ENCODE measurements at places on chromosomes 1 and 21. TPM values are rescaled to one million over a fixed set of nuclear protein-coding genes. Genes with fewer than 3 reads are reported as not detected.

DNA sequence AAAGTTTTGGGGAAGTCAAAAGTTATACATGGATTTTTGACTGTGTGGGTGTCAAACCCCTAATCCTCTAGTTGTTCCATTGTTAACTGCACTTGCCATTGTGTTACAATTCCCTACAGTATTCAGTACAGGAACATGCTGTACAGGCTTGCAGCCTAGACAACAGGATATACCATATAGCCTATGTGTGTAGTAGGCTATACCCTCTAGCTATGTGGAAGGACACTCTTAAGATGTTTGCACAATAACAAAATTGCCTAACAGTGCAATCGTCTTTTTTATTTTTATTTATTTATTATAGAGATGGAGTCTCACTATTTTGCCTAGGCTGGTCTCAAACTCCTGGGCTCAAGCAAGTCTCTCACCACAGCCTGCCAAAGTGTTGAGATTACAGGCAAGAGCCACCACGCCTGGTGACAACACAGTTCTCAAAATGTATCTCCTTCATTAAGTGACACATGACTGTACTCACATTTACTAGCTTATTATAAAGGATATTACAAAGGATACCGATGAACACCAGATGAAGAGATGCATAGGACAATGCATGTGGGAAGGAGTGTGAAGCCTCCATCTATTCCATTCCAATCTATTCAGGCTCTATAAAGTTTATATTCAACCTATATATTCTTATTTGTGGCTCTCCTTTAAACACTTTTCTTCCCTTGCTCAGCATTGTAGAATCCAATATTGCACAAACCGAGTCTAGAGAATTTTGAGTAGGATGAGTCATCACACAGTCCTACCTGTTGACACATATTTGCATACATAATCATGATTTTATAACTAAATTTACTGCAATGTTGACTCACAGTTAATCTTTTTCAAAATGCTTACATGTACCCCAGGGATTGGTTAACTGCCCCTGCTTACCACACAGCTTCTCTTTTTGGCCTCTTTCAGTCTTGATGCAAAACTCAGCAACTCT, 28.4 kb upstream of the CEP350 start:
- peak; percentile 67 for DNase-seq

DNA sequence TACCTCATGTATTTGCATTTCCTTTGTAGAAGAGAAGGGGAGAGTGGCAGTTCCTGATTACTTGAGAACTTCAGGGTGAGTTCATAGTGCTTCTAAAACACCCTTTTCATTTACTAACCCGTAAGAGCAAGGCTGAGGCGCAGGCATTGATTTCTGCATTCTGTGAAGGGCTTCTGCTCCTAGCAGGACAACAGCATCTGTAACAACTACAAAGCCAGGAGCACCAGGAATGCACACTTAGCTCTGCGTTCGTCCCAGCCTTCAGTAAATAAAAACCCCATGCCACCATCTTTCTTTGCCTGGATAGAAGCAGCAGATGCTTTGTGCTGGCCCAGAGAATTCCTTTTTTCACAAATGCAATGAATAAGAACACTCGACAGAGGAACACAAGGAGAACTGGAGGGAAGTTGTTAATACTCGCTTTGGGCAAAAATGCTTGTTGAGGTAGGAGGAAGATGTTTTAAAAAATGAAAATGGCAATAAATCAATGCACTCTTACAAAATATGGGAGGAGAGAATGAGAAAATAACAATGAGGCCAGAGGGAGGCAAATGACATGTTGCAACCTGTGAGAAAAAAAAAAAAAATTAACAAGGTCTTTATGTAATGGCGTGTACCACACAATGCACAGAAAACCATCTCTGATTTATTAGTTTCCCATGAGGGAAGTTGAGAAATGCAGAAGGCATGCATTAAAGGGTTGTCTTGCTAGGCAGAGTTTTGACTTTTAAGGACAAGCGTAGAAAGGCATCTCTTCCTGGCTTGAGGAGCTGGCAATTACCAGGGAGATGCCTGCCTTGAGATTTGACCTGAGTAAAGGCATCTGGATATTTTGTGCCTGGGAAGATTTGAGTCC, 418.8 kb downstream of the DISC1 start:
- no peak for DNase-seq

DNA sequence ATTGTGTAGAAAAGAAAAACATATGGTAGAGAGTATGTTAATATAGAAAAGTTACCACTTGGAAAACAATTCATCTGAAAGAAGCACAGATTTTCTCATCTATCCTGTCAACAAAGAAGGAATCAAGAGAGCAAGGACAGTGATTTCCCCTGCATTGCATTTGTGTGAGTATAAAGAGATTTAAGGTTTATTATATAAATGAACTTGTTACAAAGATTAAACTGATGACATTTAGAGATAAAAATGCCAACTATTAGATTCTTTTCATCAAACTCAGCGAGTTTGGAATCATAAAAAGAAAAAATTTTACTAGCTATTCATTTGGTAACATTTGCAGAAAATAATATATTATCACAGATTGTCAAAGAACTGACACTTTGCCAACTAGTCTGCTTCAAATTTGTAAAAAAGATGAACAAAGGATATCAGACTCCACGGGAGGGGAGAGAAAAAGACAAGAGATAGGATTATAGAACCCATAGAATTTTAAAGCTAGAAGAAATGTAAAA, at the start of gene RGS21:
Gene RGS21, plus strand, starts transcription at position 51 of the 509 bp plus-strand sequence. CDS start 26,045 bp downstream, outside the sequence.
- no peak for DNase-seq

KIF14 gene
- total RNA-seq: 4.6 TPM

- DNase-seq: no peak
Measured at GRCh38 chr1:59442492-59442891, 145.6 kb downstream of the FGGY start.

- peak; percentile 71 for DNase-seq
Measured at GRCh38 chr1:193406901-193407300, 220.5 kb upstream of the B3GALT2 start.

- peak; percentile 79 for DNase-seq
Measured at GRCh38 chr1:153506831-153507413, 28.9 kb downstream of the S100A6 start.

HRNR gene
- not detected for total RNA-seq

- DNase-seq: no peak
Measured at GRCh38 chr1:192547501-192547900, 28.1 kb upstream of the RGS1 start.

GRCh38 chr1:198072177-198072576, 84.6 kb upstream of the NEK7 start:
- DNase-seq: peak; percentile 11

ILDR2 gene
- not detected for total RNA-seq

TMEM54 gene
- 25.8 TPM for total RNA-seq
